ENCODE measurements at places on chromosomes 5 and 9.

DNA sequence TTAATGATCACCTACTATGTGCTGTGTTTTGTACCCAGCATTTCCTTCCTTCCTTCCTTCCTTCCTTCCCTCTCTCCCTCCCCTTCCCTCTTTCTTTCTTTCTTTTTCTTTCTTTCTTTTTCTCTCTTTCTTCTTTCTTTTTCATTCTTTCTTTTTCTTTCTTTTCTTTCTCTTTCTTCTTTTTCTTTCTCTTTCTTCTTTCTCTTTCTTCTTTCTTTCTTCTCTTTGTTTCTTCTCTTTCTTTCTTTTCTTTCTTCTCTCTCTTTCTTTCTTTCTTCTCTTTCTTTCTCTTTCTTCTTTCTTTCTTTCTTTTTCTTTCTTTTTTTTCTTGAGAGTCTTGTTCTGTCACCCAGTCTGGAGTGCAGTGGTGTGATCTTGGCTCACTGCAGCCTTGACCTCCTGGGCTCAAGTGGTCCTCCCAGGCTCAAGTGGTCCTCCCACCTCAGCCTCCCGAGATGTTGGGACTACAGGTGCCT lies 165.7 kb upstream of the MVB12B start:
- no peak for DNase-seq

DNA sequence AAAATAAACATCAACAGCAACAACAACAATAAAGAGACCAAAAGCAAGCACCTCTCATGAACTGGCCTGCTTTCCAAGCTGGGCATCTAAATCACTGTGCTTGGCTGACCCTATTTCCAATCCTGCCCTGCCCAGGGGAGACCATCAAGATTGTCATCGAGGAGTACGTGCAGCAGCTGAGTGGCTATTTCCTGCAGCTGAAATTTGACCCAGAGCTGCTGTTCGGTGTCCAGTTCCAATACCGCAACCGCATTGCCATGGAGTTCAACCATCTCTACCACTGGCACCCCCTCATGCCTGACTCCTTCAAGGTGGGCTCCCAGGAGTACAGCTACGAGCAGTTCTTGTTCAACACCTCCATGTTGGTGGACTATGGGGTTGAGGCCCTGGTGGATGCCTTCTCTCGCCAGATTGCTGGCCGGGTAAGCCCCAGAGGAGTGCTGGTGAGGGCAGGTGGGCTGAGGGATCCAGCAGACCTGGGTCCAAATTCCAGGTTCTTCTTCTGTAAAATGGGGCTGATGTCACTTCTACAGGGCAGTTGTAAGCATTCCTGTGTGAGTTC lies 15.6 kb downstream of the PTGS1 start:
- DNase-seq = no peak

- DNase-seq = no peak
Observed at GRCh38 chr5:74355041-74355824, 285.3 kb downstream of the ENC1 start.

- peak; percentile 62 for DNase-seq
Observed at GRCh38 chr5:168219515-168220410, 71.7 kb upstream of the WWC1 start.

- DNase-seq = no peak
Observed at GRCh38 chr5:1406681-1407640, 38.3 kb downstream of the SLC6A3 start.

DNA sequence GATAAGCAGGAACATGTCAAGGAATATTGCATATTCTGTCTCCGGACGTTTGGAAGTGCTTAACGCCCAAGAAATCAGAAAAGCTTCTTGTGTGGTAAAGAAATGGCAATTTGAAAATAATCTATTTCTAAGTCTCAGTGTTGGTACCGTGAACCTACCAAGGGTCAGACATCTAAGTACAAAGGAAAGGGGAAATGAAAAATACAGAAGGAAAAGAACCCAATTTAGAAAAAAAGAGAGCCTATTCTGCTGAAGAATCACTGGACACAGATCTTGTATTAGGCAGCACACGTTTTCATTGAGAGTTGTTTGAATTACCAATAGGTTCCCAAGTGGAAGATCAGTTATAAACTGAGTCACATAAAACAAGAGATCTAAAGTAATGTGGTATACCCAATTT lies 46.9 kb upstream of the CEP78 start:
- no peak for DNase-seq

DNA sequence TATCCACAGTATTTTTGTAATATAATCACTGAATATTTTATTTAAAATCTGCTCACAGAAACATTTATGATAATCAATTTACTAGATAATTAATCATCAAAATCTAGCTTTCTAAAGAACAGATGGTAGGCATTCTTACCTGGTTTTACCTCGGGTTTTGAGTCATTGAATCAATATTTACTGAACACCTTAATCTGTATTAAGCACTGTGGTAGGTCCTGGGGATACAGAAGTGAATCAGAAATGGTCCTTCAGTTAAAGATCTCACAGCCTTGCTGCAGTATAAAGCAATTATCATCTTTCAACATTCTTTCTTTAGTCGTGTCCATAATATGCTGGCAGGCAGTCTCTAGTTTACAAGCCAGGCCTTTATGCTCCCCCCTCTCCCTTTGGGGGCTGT lies 2.0 kb upstream of the MEIKIN start:
- DNase-seq = no peak

DNA sequence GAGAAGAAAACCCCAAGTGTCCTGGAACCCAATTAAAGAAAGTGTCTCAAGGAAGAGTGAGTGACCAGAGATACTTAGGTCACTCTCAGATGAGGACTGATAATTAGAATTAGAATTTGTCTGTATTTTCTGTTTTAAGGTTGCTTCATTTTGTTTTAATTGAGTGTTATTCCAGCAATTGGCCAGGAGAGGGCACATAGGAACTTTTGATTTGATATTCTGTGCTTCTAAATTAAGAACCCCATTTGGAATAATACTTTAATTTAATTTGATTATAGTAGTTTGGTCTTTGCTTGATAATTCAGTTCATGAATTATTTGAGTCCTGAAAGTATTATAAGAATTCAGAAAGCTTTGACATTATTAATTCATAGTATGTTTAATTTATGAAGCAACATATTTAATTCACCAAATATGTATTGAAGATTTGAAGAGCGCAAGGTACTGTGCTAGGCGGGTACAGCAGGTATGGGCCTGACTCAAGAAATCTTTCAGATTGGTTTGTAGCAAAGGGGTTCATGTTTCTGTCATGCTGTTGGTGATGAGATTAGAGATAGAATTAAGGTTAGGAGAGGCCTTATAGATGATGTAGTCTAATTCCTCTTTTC lies 4.9 kb downstream of the MRPL22 start:
- DNase-seq = peak; percentile 26

- DNase-seq = no peak
Observed at GRCh38 chr5:160843240-160843639, 8.8 kb downstream of the ATP10B start.

- peak; percentile 6 for DNase-seq
Observed at GRCh38 chr5:10201223-10201868, 48.3 kb downstream of the ATPSCKMT start.

DNA sequence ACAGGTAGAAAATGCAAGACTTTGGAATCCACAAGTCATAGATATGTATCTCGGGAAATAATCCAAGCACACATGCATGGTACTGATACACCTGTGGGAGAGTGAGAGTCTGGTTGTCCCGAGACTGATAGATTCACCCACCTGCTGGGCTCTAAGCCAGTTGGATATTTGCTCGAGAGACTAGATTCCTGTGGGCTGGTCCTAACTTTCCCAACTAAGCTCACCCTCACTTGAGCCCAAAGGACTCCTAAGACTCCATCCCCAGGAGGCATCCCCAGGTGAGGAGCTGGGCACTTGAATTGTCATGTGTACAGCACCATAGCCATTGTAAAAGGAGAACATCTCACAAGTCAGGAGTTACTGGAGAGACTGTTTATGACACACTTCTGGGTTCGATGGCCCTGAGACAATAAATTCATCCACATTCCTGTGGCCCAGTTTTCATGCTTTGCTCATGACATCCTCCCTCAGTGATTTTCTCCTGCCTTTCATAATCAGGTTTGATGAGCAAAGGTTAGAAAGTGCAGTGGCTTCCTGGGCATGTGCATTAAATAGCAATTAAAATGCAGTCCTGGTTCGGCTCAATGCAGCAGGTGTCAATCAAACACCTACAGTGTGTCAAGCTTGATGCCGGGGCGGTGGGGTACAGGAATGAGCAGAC lies 18.1 kb downstream of the SLC1A1 start:
- peak; percentile 85 for DNase-seq

- DNase-seq = no peak
Observed at GRCh38 chr9:126157826-126158587, 168.6 kb upstream of the MVB12B start.

Data from iris pigment epithelial cell (primary cell).